Epithelial cell of esophagus (primary cell): ENCODE measurements at places on chromosomes 4 and X.

DNA sequence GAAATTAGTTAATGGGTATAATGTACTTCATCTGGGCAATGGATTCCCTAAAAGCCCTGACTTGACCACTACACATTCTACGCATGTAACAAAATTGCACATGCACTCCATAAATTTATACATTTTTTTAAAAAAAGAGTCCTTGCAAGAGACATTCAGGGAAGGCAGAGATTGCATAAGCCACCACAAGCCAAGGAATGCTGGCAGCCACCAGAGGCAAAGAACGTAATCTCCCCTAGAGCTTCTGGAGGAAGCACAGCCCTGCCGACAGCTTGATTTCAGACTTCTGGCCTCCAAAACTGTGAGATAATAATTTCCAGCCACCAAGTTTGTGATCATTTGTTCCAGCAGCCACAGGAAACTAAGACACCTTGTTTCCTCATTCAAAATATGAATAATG, 185.6 kb upstream of the GALNT7 start:
- DNase-seq: no peak

- DNase-seq: no peak
Measured at GRCh38 chr4:42646999-42647541, 9.8 kb downstream of the ATP8A1 start.

GRCh38 chr4:141246243-141246642, 25.5 kb downstream of the ZNF330 start:
- DNase-seq: no peak

- no peak for DNase-seq
Measured at GRCh38 chr4:101464596-101464995, 117.3 kb upstream of the PPP3CA start.

DNA sequence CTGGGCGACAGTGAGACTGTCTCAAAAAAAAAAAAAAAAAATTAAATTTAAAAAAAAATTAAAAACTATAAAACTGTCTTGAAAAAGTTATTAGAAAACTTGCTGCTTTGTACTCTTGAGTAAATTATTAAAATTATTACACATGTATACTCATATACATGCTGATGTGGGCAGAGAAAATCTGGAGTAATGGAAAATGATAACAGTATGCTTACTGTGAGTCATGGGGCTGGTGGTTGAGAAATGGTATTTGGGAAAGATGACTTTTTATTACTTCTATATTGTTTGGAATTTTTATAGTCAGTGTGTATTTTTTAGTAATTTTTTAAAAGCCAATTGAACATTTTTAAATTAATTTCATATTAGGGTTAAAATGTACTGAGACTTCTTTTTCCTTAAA, 7.5 kb downstream of the YY2 start:
- DNase-seq: no peak

DNA sequence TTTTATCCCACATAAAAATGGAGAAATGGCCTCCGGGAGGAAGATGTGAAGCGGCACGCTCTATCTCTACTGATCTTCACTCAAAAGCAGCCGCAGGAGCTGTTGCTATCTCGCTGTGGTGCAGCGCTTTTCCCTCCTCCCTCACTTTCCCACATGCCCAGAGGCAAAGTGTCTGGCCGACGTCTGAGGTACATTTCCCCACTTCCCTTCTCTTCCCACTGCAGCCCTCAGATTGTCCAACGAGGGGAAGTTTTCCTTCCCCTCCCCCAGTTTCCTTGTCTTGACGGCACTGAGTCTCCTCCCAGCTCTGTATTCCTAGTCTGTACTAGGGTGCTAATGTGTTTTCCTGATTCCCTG, 660 bp upstream of the COL25A1 start:
- DNase-seq: peak; percentile 21

GRCh38 chr4:105714071-105714521, 5.5 kb downstream of the GSTCD start:
- peak; percentile 9 for DNase-seq

GRCh38 chr4:76251441-76252270, at the start of gene FAM47E:
Gene FAM47E, plus strand, starts transcription at chr4:76251721. Its CDS starts 26 bp downstream, at chr4:76251747.
- peak; percentile 41 for DNase-seq

GRCh38 chrX:153965406-153965805, 6.2 kb downstream of the HCFC1 start:
- no peak for DNase-seq
